ENCODE measurements at places on chromosomes 11 and 22. TPM values are rescaled to one million over a fixed set of nuclear protein-coding genes. Genes with fewer than 3 reads are reported as not detected.

Gene WT1
- 63.9 TPM for total RNA-seq

Gene PANX2
- 0.82 TPM for total RNA-seq

Gene TRAF6
- total RNA-seq: 12.7 TPM

Gene OR10D3
- not detected for total RNA-seq

Gene KLHDC7B
- 0.18 TPM for total RNA-seq

Gene PGA4
- 5.0 TPM for total RNA-seq

Gene SLN
- total RNA-seq: 441 TPM

Gene OR4D10
- total RNA-seq: not detected

Gene RFPL2
- total RNA-seq: 0.18 TPM

Gene GNAZ
- total RNA-seq: 4.9 TPM

Gene OR51I1
- 0.64 TPM for total RNA-seq

Gene C11orf65
- total RNA-seq: 0.64 TPM

Gene PRRG4
- 4.0 TPM for total RNA-seq

Gene OLFML1
- total RNA-seq: 32.1 TPM

Gene SUSD2
- total RNA-seq: 5.3 TPM

Gene TRIM6
- 19.2 TPM for total RNA-seq

Gene RAPSN
- 12.8 TPM for total RNA-seq
